ENCODE measurements at places on chromosomes 7 and 10.

DNA sequence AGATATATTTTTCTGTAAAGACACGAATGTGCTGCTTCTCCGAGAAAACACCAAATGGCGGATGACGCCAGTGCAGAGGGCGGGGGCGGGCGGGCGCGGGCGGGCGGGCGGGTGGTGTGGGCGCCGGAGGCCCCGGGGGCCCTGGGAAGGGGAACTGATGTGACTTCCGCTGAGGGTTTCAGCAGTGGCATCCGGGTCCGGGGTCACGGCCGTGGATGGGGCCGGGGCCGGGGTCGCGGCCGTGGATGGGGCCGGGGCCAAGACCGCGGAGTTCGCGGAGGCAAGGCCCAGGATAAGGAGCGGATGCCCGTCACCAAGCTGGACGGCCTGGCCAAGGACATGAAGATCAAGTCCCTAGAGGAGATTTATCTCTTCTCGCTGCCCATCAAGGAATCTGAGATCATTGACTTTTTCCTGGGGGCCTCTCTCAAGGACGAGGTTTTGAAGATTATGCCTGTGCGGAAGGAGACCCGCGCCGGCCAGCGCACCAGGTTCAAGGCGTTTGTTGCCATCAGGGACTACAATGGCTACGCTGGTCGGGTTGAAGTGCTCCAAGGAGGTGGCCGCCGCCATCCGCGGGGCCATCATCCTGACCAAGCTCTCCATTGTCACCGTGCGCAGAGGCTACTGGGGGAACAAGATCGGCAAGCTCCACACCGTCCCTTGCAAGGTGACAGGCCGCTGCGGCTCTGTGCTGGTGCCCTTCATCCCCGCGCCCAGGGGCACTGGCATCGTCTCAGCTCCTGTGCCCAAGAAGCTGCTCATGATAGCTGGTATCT is 20.3 kb upstream of the IGF2BP3 start:
- no peak for DNase-seq

DNA sequence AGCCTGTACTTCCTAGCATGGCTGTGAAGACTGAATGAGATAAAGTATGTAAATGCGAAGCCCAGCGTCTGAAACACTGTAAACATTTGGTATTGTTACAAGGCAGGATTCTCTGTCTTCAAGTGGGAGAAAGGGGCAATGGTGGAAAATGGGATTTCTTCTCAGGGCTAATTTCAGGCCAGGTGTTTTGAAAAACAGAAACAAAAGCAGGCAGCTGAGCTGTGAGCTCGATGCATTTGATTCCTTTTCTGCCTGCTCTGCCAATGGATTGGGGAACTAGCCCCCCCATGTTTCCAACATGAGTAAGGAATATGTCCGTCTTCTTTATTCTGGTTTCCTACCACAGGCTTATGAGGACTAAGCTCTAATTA is 732.1 kb upstream of the AUTS2 start:
- no peak for DNase-seq

- DNase-seq = no peak
Observed at GRCh38 chr10:43839973-43840372, 191.3 kb upstream of the ZNF32 start.

DNA sequence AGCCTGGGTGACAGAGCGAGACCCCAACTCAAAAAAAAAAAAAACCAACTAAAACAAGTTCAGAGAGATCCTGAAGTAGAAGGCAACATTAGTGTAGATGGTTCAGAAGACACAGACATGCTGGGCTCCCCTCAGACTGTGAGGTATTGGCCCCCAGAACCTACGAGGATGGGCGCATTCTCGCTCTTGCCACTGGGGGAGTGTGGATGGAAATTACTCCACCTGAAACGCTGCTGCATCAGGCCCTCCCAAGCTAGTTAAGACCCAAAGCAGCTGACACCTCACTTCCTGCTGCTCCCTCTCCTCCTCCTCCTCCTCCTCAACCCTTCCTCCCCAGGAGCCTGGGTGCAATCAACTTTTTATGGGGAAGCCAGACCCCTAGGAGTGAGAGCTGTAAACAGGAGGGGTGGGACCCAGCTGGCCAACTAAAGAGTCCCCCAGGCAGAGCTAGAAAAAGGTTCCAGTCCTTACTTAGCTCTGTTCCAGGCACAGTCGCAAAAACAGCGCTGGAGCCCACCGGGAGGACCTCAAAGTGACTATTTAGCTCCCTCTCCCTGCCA is 7.4 kb downstream of the SH3PXD2A start:
- DNase-seq = no peak

- DNase-seq = no peak
Observed at GRCh38 chr7:114854369-114854768, 67.5 kb upstream of the MDFIC start.

DNA sequence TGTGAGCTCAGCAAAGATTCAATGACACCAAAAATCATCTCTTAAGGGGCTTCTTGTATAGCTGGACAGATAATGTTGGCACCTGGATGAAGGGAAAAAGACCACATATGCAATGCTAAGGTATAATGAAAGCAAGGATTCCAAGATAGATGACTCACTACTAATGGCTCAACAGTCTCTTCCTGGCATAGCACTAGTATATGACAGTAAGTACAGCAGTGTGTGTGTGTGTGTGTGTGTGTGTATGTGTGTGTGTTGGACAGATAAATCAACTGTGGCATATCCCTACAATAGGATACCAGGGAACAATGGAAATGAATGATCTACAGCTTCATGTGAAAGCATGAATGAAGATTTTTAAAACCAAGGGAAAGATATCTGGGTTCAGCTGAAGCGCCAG is 257.1 kb downstream of the SFMBT2 start:
- DNase-seq = no peak

DNA sequence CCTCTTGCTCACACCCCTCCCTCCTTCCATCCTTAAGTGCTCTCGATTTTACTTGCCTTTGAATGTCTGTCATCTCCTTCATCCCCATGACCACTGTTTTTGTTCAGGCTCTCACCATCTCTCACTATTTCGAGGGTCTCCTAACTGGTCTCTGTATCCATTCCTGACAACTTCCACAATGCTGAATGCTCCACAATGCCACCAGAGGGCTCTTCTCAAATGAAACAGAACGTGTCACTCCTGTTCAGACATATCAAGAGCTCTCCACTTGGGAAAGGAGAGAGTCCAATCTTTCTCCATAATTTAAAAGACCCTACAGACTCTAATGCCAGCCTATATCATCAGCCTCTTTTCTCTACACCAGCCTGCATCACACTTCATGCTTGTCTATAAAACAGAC is 9.0 kb upstream of the SLC13A1 start:
- no peak for DNase-seq

DNA sequence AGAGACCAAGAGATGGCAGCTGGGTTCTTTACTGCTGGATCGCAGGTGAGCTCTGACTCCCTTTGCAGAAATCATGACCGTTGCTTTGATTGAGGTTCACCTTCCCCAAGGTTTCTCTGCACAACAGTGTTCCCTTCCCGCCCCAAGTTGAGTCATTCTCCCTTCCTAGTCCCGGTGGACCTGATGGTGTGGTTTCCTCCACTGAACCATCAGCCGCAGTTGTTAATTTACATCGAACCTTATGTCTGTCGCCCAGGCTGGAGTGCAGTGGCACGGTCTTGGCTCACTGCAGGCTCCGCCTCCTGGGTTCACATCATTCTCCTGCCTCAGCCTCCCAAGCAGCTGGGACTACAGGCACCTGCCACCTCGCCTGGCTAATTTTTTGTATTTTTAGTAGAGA is 5.8 kb downstream of the ZSCAN25 start:
- DNase-seq = no peak

GRCh38 chr10:11178606-11179515 is 161.2 kb downstream of the CELF2 start:
- DNase-seq = no peak

DNA sequence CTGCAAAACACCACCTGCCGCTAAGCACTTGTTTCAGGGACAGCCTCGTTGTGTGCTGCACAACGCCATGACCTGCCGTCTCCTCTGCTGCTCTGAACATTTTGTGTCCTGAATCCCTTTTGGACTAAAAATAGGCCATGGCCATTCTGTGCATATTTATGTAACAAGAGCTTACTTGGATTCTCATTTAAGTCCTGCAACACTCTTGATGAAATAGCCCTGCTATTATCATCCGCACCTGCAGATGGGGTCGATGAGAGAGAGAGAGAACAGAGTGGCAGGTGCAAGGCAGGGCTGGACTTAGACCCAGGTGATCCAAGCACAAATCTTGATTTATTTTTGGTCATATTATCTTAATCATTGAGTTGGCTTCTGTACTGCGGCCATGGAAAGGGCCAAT is 121.2 kb upstream of the PRKCQ start:
- DNase-seq = no peak

DNA sequence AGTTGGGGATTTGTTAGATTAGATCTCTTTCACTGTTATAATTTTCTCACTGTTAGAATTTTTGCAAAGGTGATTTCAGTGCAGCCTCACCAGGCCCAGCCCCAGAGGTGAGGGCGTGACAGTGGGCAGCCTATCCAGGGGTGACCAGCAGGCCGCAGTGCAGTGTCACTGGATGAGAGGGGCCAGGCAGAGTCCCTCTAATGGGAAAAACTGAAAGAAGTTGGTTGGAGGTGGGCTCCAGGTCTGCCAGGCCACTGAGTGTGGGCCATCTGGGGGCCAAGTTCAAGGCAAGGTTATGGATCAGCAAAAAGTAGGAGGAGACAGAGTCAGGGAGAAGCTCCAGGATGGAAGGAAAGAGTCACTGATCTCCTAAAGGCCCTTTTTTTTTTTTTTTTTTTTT is 90.5 kb upstream of the SDK1 start:
- DNase-seq = no peak

DNA sequence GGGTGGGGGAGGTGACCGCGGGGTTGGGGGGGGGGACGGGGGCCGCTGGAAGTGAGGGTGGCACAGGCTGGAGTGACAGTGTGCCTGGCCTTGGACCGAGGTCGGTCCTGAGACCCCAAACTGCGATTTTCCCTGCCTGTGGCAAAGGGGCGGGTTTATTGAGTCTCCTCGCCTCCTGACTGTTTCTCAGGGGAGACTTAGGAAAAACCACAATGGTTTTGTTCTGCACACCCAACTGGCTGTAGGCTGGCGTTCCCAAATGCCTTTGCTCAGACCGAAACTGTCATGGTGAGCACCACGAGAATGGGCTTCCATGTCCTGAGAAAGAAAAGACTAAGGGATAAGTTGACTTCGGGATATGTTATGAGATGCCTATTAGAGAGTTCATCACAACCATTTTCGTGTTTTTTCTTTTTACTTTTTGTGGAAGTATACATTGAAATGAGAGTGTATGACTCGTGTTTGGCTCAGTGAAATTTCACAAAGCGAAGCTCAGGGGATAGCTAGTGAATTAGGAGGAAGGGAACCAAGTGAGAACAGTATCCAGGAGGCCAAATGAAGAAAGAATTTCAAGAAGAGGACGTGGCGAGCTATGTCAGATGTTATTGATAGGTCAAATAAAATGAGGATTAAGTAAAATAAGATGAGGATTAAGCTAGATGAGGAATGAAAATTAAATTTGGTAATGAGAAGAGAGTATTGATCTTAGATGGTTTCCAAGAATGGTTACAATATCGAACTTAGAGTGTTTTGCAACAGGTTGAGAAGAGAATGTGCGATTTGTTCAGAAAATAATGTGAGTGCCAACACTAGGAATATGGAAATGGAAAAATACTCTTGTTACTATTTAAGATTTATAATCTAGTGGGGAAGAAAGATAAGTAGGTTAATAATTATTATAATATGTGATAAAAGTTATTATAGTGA is 918 bp downstream of the NET1 start:
- DNase-seq = no peak

DNA sequence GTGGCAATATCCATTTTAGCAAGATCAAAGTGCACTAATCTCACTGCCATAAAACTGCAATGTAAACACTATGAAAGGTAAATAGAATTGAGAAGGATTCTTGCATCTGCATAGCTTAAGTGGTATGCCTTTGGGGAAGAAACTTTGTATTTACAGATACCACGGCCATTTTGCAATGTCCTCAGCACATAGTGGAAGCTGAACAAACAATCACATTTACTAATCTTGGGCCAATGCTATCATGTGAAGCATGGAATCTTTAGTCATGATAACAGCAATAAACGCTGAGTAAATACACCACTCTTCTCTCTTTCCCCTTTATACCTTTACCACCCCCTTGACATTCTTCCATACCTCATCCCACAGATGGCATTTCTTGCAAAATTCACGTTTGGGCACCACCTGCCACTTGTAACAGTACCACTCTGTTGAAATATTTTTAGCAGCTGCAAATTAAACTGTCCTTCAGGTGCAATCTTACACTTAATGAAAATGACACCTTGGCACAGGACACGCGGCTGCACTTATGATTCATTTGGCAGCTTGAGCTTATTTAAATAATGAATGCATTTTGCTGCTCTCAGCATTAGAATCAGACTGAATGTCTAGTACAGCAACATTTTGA is 171.8 kb downstream of the SEMA3A start:
- no peak for DNase-seq

DNA sequence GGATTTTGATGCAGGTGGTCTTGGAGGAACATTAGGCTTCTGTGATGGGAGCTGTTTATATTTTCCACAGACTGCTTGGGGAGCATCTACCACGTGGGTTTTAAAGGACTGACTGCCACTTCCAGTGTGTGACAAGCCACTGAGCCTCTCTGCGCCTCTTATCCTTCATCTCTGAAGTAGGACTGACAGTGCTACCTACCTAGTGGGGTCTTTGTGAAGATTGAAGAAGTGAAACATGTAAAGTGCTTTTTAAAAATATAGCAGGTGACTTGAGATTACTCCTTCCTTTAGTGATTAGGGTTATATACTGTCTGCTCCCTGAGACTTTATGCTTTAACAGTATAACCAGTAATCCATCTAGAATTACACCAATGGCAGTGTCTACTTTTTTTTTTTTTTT is 29.9 kb downstream of the NKX2-3 start:
- DNase-seq = no peak

- DNase-seq = no peak
Observed at GRCh38 chr10:131842351-131843088, 58.3 kb upstream of the PPP2R2D start.

DNA sequence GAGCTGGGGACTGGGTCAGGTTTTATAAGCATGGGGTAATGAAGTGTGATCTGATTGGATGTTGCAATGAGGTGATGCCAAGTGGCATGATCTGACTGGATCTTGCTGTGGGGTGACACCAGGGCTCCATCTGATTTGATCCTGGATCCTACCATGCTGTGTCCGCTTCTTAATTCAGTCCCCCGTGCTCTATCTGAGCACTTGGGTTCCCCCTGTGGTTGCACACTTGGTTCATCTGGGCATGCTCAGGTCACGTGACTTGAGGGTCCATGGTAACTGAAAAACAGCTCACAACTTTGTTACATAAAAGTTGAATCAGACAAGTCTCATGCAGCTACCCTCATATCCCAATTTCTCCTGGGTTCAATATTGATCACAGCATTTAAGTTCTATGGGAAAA is 448.6 kb upstream of the NRP1 start:
- no peak for DNase-seq

GRCh38 chr7:142874837-142875236 is 10.7 kb downstream of the TRPV6 start:
- no peak for DNase-seq

GRCh38 chr7:32892521-32893206 is 1.1 kb upstream of the KBTBD2 start:
- peak; percentile 12 for DNase-seq

- no peak for DNase-seq
Observed at GRCh38 chr7:150982351-150982750, 4.2 kb upstream of the KCNH2 start.

GRCh38 chr7:150663802-150664494 is 21.6 kb upstream of the GIMAP2 start:
- no peak for DNase-seq
